ENCODE measurements at places on chromosomes 2 and 18.

- peak; percentile 91 for DNase-seq
Measured at GRCh38 chr18:3595369-3596273, 145.6 kb downstream of the TGIF1 start.

GRCh38 chr2:158996378-158996993, 28.0 kb downstream of the TANC1 start:
- no peak for DNase-seq

GRCh38 chr2:128413014-128413717, 94.5 kb upstream of the HS6ST1 start:
- DNase-seq = no peak

GRCh38 chr2:209600341-209601171, 171.1 kb upstream of the UNC80 start:
- DNase-seq = no peak

GRCh38 chr2:157887946-157888345, 11.8 kb upstream of the ACVR1 start:
- DNase-seq = no peak

DNA sequence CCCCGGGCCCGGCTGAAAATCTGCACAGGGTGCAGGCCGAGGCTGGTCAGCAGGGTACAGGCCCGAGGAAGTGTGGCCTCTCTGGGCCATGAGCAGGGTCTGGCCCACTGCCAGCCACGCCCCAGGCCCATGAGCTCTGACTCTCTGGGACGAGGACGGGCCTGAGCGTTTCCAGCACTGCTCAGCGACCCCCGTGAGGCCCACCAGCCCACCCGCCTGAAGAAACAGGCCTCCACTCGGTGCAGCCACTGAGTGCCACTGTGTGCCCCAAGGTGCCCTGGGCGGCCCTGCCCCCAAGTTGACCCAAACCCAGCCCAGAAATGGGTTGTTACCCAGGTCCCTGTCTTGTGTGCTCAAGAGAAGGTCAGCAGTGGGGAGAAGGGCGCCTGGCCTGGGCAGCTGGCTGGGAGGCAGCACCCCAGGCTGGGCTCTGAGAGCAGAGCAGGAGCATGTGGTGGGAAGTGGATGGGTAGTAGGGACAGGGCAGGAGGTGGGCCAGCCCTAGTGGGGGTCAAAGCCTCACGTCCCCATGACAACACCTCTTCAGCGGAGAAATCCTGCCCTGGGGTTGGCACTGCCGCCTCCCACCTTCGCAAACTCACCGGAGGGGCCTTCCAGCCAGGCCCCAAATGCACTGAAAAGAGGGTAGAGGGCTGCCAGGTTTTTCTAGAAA, 2.1 kb upstream of the SNED1 start:
- DNase-seq = no peak

DNA sequence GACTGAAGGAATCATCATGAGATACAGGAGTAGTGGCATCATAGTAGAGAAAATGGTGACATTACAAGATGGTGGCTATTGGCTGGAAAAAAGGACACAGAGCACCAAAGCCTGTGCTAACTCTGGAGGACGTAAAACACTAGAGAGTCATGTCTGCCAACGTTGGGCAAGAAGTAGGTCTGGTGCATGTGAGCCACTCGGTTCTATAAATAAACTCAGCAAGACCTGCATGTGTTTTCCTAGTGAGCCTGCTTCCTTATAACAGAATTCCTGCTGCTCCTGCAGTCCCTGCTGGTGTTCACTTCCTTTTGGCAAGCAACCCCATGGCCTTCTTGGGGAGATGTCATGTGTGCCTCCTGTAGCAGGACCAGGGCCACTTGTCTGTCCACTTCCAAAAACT, 325.2 kb downstream of the OSR1 start:
- DNase-seq = no peak

- DNase-seq = no peak
Measured at GRCh38 chr2:231632559-231633142, 40.0 kb downstream of the TEX44 start.

- DNase-seq = no peak
Measured at GRCh38 chr2:112047537-112048235, 7.4 kb upstream of the TMEM87B start.

DNA sequence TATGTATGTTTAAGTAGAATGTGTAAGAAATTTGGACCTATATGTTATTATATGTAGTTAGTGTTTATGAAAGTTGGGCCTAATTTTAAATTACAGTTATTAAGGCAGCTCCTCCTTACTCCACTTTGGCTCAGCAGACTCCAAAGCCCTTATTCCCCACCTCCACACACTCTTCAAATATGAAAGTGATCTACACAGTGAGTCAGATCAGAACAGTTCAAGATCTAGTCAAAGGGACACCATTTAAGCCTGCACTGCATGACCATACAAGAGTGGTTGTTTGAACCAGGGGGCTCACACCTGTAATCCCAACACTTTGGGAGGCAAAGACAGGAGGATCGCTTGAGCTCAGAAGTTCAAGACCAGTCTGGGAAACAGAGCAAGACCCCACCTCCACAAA, 21.2 kb upstream of the PMAIP1 start:
- no peak for DNase-seq

DNA sequence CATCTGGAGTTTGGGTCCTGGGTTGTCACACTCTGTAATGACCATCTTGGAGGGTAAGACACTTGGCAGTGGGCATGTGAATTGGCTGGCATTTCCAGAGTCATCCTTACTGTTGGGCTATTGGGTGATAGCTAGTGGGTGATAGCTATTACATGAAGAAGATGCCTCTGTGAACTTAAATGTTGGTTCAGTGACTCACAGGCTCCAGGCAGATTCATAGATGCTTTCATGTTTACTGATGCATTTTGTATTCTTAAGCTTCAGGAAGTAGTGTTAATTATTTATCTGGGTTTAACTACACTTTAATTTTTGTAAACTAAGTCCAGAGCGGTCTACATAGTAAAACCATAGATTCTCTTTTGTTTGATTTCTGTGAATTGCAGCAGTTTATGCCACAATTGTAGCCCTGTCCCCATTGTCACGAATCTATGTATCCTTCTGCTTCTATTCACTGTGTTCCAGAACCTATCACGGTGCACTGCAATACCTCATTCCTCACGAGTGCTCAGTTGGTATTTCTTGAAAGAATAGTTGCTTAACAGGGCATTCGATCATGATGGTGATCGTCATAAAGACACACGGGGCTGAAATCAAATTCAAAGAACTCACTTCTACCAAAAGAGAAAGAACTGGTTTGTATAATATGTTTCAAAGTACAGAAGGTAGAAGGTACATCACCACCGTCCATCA, 79.7 kb downstream of the GBX2 start:
- no peak for DNase-seq

DNA sequence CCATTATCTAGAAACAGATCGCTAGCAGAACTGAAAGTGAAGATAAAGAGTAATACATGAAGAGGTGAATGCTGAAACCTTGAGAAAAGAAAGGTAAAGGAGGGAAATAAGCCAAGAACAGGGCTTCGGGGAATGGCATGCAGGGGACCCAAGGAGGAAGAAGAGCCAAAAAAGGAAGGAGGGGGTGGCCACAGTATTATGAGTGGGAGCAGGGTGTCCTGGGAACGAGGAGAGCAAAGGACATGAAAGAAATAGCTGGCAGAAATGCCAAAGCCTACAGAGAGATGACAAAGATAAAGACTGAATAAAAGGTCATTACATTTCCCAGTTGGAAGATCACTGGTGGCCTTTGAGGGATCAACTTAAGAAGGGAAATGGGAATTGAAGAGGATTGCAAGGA, 82.9 kb downstream of the ACTR3 start:
- DNase-seq = no peak

DNA sequence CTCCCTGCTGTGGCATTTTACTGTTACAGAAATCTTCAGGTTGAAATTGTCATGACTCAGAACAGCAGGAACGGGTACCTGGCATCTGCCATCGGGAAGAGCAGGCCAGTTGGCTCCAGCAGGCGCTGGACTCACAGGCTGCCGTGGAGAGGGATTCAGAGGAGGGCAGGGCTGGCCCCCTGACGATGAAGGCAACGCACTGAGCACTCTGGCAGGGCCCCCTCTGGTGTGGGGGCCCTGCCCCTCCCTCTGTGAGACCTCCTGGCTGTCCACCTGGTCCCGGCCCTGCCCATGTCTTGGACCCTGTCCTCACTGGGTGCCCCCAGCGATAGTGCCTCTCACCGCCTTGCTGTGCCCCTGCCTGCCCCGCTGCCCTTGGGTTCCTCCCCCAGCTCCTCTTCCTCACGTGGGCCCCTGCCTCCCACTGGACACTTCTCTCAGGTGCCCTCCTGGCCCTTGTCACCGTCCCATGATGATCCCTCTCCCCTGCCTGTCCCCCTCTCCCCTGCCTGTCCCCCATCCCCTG, 23.3 kb upstream of the ALLC start:
- DNase-seq = no peak

DNA sequence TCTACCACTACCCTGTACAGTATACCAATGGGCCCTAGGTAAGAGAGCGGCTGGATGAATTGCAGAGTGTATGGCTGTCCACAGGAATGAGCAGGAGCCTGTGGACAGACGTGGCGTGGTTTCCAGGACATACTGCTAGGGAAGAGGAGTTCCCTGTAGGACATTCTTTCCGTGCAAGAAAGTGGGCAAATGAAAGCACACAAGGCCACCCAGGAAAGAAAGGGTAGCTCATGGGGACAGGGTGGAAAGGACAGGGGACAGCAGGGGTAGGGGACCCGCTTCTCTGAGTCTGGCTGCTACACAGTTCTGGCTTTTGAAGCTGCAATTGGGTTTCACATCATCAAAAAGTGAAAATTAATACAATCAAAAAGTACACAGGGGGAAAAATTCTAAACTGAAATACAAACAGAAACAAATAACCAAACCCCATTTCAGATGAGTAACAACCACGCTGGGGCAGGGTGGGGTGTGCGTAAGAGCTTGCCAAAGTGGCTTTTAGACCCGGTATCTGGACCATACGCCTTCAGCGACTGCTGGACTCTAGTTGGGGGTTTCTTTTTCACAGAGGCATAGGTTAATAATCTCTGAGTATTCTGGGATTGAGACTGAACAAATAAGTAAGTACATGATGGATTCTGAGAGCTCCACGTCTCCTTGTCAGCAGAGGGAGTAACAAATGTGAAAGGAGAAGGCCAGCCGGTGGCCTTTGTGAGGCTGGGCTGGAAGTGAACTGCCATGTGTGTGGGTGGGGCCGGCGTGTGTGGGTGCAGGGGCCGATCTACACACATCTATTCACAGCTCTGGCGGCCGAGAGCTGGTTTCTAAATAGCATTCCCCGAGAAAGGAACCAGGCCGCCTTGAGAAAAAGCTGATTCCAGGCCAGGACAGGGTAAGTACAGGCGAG, 84.0 kb downstream of the HDAC4 start:
- DNase-seq = no peak

DNA sequence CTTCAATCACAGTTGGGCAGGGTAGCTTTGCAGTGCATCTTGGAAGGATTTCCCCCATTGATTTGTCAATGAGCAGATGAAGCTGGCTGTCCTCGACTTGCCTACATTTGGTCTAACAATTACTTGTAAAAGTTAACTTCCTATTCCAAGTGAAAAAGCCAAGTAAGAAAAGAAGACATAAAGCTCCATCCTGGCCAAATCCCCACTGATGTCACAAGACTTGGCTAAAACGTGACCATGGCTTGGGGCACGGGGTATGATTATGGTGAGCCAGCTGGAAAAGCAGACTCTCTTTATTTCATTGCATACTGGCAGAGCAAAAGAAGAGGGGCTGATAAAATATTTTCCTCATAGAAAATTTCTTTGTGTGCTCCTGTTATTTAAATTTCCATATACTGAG, 25.4 kb upstream of the PID1 start:
- no peak for DNase-seq
